Activated CD8-positive, alpha-beta T cell treated with anti-CD3 and anti-CD28 coated beads for 36 hours (primary cell): ENCODE measurements at places on chromosomes 3 and 15.

DNA sequence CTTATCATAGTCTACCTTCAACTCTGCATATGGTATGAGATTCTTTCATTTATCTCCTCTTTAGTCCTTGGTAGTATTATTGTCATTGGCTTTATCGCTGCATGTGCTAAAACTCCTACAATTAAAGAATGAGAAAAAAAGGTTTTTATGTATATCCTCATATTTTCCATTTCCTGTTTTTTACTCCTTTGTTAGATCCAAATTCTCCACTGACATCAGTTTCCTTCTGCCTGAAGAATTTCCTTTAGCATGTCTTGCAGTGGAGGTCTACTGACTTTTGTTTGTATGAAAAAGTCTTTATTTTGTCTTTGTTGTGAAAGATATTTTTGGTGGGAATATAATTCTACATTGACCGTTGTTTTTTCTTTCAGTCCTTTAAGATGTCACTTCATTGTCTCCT is 81.0 kb upstream of the TNIK start:
- DNase-seq: no peak

GRCh38 chr3:111956995-111957734 is 21.7 kb upstream of the ABHD10 start:
- DNase-seq: no peak

- no peak for DNase-seq
Measured at GRCh38 chr3:37189109-37189508, 14.7 kb upstream of the LRRFIP2 start.

DNA sequence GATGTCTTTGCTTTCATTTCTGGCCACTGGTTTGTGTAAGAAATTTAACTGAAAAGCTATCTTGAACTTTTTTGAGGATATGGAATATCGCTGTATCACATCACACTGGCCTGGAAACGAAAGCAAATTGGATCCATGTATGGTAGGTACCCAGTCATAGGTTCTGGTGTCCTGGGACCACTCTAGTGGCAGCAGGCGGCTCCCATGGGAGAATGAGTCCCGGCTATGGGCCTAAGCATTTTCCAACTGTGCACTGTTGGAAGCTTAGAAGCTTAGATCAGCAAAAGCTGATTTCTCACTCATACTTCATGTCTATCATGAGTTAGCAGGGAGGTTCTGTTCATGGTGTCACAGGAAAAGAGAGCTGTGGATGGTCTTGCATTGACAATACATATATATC is 323.2 kb downstream of the PLCL2 start:
- no peak for DNase-seq

DNA sequence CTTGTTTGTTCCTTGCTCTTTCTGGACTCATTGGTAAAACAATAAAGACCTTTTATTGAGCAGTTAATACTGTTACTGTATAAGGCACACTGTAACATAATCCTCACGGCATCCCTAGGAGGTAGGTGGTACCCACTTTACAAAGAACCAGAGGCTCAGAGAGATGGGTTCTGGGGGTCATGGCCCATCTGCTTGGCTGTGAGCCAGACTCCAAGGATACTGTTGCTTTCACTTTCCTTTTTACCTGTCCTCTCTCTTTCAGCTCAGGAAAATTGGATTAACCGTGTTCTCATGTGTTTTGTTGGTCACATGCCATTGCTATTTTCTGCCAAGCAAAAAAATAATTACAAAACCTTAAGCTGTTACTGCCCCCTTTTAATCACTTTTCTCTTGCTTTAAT is 34.8 kb upstream of the FILIP1L start:
- DNase-seq: no peak

DNA sequence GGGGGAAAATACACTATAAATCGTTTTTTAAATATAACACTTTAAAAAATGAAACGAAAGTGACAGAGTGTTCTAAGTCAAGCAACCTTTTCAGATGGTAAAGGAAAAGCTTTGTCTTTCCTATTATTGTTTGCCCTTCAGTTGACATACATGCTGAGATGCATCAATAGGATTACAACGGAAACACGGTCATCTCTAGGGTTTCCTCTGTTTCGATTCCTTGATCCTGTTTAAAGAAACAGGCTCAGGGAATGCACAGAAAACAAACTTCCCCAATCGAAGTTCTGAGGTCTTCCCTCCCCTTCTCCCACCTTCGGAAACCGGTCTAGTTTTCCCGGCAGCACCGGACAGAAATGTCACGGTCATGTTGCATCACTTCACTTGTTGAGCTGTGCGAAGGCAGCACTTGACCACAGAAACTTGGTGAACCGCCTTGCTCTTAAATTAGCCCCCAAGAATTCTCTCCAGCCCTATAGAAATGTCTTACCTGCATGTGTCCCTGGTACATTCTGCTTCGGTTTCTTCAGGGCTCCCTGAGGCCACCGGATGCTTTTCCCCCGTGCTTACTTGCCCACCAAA is 556 bp downstream of the PEX5L start:
- DNase-seq: no peak

- DNase-seq: no peak
Measured at GRCh38 chr3:190086191-190086590, 34.5 kb downstream of the P3H2 start.

DNA sequence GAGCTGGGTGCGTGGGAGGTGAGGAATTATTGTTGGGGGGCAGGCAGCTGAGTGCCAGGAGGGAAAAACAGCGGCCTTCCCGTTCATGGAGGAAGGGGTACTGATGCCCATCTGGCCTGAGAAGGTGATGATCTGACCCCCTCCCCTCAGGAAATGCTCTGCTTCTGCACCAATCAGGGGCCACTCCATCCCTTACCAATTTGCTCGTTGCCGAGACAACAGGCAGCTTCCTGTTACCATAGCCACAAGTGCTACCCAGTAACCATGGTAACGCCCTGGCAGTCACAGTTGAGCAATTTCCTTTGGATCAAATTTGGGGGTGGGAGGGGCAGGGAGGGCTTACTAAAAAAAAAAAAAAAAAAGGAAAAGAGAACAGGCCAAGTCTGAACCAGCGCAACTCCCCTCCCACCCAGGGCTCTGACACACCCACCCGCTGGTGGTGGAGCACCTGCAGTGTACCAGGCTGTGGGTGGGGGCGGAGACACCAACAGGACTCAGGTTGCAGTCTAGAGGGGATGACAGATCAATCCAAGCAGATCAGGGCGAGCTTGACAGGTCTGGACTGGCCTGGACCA is 13.7 kb downstream of the CELF6 start:
- DNase-seq: peak; percentile 65

DNA sequence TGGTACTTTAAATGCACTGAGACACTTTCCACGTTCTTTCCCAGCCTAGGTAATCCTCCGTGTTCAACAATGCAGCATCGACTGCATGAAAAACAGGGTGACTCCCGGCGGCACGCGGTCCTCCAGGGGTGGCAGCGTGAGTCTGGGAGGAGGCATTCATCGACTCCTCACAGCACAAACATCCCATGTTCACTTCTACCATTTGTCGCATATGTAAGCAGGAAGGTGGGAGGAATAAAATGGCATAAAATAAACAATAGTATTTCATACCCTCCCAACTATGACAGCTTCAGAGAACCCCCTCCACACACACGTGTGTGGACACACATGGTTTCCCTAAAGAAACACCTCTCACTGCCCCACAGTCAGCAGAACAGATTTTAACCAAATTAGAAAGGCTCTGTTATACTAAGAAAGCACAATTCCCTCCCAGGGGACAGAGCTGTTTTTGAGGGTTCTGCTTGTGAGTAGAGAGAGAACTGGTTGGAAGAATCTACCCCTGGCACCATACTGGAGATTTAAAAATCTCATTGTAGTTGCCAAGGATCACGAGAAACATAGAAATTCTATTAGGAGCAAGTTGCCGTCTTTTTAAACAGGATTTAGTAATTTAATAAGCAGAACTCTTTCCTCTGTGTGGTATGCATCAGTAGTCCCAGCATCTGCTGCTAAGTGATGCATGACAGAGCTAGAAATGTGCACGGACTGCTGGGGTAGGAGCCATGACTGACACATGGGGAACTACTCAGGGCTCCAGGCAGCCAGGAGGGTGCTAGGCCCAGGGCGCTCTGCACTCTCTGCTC is 6.0 kb downstream of the FAM43A start:
- no peak for DNase-seq

DNA sequence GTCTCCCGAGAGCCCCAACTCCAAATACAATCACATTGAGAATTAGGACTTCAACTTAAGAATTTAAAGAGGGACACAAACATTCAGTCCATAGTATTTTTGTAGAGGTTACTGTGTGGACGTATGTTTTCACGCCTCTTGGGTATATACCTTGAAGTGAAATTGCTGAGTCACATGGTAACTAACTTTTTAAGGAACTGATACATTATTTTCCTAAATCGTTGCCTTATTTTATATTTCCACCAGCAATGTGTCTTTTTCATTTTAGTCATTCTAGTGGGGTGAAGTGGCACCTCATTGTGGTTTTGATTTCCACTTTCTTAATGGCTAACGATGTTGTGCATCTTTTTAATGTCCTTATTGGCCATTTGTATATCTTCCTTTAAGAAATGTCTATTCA is 11.8 kb downstream of the PARP15 start:
- DNase-seq: no peak

GRCh38 chr3:44329946-44330345 is 8.6 kb upstream of the TCAIM start:
- DNase-seq: no peak

GRCh38 chr3:152595975-152596821 is 238.7 kb upstream of the P2RY1 start:
- DNase-seq: peak; percentile 4

GRCh38 chr15:26083896-26084295 is 220.8 kb upstream of the ATP10A start:
- DNase-seq: no peak
